ENCODE measurements at places on chromosomes 7 and 10.

DNA sequence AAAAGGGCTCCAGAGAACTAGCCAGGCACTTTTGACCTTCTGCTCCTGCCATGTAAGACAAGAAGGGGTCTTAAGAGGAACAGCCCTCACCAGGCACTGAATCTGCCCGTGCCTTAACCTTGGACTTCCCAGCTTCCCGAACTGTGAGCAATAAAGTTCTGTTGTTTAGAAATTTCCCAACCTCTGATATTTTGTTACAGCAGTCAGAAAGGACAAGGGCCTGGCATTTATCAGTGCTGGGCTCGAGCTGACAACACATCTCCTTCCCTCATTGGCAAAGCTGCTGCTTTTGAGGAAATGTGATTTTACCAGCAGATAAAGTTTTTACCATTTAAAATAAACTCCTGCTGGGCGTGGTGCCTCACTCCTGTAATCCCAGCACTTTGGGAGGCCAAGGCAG is 103.5 kb downstream of the GPR26 start:
- DNase-seq, result no peak

DNA sequence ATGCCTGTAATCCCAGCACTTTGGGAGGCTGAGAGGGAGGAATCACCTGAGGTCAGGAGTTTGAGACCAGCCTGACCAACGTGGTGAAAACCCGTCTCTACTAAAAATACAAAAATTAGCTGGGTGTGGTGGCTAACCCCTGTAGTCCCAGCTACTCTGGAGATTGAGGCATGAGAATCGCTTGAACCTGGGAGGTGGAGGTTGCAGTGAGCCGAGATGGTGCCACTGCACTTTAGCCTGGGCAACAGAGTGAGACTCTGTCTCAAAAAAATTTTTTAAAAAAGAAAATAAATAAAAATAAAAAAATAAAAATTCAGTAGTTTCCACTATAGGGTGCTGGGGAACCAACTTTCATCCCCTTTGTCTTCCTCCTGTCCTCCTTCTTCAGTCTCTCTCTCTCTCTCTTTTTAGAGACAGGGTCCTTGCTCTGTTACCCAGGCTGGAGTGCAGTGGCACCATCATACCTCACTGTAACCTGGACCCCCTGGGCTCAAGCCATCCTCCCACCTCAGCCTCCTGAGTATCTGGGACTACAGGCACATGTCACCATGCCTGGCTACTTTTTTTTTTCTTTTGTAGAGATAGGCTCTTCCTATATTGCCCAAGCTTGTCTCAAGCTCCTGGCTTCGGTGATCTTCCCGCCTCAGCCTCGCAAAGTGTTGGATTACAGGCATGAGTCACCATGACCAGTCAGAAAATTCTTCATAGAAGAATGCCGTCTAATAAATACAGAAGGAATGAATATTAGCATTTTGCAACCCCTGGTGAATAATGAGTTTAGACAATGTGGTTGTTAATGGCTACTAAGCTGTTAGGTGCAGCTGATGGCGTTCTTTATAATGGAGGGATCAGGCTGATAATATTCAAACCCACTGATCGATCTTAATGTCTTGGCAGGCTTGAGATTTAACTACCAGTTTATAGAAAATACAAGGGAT is 20.6 kb downstream of the RBM20 start:
- no peak for DNase-seq

DNA sequence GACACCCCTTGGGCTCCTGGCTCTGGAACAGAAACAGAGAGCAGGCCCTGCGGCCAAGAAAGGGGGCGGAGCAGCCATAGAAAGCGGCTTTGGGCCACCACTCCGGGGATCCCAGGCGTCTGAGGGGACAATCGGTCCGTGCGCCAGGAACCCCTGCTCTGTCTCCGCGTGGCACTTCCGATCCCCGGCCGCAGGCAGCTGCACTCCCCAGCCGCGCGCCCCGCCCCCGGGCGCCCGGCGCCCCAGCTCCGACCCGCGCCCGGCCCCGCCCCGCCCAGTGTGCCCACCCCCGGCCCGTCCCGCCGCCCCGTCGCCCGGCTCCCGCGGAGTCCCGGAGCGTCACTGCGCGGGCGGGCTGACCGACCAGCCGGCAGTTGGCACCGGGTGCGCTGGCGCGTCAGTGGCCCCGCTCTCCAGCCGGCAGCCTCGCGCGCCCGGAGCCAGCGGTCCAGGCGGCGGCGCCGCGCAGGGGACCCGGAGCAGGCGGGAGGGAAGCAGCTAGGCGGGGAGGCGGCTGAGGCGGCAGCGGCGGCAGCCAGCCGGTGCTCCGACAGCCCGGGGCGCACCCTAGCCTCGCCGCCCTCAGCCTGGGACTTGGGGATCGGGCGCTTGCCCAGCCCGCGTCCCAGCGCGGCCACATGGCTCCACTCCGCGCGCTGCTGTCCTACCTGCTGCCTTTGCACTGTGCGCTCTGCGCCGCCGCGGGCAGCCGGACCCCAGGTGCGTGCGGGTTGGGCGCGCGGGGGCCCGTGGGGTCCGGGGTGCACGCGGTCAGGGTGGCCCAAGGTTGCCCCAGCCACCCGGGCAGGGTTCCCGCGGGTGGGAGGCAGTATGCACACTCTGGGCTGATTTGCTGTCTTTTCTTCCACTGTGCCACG is at the start of gene ADAMTS14:
Gene ADAMTS14 (plus strand): TSS at position 342 of the 878 bp plus-strand sequence. CDS start 297 bp downstream, at position 639.
- no peak for DNase-seq

DNA sequence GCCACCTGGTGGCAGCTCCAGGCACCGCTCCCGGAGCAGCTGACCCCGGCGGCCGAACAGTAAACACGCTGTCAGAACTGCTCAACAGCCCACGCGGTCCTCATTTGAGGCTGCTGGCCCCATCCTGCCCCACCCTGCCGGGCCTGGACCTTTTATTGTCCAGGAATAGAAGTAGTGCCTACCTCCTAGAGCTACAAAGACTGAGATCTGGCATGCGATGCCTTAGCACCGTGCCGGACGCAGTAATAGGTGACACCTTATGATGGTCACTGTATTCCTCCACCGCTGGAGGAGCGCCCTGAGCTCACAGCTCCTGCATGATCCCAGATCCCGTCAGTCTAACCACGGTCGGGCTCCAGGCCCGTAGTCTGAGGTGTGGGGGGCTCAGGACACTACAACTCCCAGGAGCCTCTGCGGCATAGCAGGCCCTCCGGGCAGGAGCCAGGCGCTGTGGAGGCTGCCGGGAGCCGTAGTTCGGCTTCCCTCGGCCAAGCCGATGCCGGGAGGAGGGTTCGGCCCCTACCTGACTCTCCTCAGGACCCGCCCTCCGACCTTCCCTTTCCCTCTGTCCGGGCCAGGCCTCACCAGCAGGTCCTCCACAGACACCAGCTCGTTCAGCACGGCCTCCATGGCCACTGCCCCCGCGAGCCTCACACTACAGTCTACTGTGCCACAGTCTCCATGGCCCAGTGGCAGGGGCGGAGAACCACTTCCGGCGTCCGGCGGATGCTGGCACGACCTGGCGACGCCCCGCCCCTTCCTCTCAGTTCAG is at the start of gene FIS1:
Gene FIS1 (minus strand): TSS at position 707 of the 772 bp plus-strand sequence. CDS start 77 bp downstream, at position 630.
- DNase-seq, result peak; percentile 68

DNA sequence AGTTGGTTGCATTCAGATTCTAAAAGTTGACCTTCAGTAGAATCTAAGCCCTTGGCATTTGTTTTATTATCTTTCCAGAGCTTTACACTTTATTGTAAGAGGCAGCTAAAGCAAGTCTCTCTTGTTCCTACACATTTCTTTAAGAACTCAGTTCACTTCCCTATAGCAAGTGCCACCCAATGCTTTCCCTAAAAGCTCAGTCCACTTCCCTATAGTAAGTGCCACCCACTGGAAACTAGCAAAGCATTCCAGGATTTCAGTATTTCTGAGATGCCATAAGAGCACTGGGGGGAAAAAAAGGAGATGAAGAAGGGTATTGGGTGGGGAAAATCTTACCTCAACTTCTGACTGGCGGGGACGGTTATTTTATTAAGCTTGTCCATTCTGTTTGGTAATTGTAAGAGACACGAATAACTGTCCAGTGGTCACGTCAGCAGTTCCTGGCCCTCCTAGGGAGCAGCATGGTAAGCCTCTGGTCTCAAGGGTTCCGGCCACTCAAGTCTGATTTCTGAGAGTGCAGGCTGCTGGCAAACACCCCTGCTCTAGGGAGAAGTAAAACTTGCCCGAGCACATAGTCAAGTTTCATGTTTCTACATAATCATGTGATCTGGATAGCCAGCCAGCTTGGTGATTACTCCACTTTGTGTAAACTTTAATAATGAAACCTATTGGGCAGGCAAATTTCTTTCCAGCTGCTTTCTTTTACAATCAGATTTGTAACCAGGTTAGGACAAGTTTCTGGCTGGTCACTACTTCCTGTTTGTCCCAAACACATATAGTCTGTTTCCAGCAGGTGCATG is at the start of gene BLNK:
Gene BLNK (minus strand): TSS at position 554 of the 800 bp plus-strand sequence. CDS start 171 bp downstream, at position 383.
- no peak for DNase-seq

GRCh38 chr10:132329565-132330485 is 2.2 kb upstream of the LRRC27 start:
- no peak for DNase-seq

DNA sequence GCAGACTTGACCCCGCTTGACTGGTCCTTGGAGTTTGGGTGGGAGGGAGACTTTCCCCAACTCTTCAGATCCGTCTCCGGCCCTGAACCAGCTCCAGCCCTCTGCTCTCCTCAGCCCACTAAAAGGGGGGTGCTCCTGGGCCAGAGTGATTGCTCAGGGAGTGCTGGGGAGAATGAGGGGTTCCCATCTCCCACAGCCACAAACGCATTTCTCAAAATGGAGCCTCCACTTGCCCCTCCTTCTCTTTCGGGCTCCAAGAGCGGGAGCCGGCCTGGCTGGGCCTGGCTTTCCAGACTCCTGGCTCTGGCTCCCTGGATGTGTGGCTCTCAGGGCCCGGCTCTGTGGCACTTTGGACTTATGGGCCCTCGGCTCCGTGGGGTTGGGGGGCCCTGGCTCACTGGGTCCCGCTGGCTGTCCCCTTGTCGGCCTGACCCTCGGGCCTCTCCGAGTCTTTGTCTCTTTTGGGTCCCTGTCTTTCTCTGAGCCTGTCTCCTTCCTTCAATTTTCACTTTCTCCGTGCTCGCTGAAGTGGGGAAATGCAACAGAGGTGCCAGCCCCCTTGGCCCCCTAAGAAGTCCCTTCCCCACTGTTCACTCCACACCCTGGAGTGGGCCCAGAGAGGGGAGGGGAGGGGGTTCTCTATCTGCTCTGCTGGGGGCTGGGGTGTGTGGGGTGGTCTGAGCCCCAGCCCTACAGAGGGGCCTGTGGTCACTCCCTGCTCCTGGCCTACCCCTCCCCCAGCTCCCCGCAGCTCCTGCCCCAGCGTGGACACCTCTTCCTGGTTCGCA is 713 bp downstream of the LZTS2 start:
- no peak for DNase-seq

DNA sequence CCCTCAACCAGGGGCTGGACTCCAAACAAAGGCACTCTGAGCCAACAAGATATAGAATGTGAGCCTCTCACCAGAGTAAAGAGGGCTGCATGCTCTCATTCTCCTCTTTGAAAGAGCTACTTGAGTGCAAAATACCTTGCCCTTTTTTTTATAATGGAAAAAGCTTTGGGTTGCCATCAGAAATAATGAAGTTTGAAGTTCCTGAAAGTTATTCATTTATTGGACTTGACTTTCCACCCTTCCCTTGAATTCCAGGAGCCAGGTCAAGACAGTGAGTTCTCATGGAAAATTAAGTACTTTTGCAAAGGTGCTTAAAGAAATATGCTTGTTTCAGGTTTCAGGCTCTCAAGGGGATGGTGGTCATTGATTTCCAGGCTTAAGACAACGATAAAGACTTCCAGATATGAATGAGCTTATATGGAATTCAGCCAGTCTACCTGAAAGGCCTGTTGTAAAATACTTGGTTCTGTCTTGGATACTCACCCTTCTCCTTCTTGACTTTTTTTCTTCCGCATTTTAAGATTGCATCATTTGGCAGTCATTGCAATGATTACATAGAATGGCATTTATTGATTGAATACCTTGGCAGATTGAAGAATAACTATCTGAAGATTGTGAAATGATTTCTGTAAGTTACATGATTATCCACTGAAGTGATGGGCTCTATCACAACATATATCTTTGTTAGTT is 696.4 kb downstream of the INHBA start:
- no peak for DNase-seq

DNA sequence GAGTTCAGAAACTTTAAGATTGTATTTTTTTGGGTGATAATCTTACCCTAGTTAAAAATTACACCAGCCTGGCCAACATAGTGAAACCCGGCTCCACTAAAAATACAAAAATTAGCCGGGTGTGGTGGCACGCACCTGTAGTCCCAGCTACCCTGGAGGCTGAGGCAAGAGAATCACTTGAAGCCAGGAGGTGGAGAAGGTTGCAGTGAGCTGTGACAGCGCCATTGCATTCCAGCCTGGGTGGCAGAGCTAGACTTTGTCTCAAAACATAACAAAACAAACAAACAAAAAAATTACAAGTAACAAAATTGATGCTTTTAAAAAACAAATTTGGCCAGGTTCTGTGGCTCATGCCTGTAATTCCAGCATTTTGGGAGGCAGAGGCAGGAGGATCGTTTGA is 76.7 kb downstream of the ANKRD61 start:
- DNase-seq, result no peak

- no peak for DNase-seq
Measured at GRCh38 chr10:131312478-131312836, 936 bp upstream of the TCERG1L start.

DNA sequence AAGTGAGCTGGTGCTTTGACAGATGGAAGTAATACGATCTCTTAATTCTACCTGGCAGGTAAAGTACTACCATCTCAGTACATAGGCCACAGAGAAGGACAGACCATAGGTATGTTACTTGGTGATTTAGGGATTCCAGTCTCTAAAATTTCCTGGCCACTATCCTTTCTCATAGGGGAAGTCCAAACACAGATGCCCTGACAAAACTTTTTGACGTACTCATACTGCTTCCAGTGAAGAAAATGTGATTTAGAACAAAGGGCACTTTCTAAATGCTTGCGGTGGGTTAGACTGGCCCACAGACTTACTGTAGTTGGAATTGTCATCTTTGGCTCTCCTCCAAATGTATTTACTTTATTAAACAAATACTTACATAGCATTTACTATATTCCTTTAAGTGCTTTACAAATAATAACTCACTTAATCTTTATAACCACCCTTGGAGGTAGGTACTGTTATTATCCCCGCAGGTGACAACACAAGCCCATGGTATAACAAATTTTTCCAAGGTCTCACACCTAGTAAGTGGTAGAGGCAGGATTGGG is 3.0 kb downstream of the PI4K2A start:
- DNase-seq, result no peak

DNA sequence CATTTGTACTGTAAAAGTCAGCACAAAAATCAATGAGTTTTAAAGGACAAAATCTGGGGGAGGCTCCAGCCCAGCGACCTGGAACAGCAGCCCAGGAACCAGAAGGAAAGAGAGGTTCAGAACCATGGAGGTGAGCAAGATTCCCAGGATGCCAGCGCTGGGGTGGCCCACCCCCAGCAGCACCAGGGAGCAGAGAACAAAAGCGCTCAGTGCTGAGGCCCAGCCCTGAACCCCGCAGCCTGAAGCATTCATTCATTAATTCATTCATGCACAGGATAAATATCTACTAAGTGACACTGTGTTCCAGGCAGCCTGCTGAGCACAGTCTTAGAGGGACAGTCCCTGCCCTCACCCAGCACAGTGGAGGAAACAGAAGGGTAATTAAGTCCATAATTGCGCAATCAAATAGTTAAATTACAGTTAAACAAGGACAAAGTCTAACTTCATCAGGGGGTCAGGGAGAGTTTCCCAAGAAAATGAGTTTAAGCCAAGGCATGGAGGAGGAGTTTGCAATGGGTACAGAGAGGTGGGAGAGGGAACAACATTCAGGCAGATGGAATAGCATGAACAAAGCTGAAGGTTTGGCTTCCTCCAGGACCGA is 202.3 kb downstream of the GRID1 start:
- DNase-seq, result no peak

- no peak for DNase-seq
Measured at GRCh38 chr7:55517191-55517633, 55.1 kb downstream of the VOPP1 start.

GRCh38 chr10:35276889-35277288 is 59.4 kb upstream of the CCNY start:
- DNase-seq, result no peak

GRCh38 chr7:134839298-134839697 is 59.9 kb downstream of the CALD1 start:
- DNase-seq, result no peak

Data from NCI-H1048 (cell line).